ENCODE measurements at places on chromosomes 1 and 21.

DNA sequence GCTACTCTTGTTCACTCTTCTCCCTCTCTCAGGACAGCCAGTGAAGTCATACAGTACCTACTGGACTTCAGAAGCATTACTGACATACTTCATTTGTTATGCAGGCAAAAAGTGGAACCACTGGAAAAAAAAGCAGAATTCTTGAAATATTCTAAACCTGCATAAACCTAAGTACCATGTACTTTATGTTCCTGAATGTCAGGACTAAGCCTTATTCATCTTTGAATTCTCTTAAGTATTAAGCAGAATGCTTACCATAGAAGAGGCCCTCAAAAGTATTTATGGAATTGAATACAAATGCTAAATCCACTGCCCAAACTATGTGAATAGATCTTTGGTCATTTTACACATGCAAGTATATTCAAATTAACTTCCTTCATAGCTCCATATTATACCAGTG is 7.8 kb downstream of the PSMB2 start:
- no peak for DNase-seq

- DNase-seq, result no peak
Measured at GRCh38 chr1:160206036-160206389, 829 bp downstream of the PEA15 start.

- no peak for DNase-seq
Measured at GRCh38 chr1:93616221-93616995, 65.2 kb downstream of the BCAR3 start.

GRCh38 chr1:243667591-243667990 is 182.5 kb downstream of the AKT3 start:
- DNase-seq, result no peak

DNA sequence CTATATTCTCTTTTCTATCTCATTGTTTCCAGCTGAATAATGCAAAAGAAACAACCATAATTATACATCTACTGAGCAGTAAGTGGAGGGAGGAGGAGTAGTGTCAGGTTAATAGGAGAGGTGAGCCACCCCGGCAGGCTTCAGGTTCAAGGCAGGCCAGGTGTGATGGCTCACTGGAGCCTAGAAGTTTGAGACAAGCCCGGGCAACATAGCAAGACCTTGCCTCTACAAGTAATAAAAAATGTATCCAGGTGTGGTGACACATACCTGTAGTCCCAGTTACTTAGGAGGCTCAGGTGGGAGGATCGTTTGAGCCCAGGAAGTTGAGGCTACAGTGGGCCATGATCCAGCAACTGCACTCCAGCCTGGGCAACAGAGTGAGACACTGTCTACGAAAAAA is 1.9 kb upstream of the DIP2A start:
- DNase-seq, result no peak

Measured in muscle of back (tissue), 13 donors.